ENCODE measurements at places on chromosomes 5 and 9.

DNA sequence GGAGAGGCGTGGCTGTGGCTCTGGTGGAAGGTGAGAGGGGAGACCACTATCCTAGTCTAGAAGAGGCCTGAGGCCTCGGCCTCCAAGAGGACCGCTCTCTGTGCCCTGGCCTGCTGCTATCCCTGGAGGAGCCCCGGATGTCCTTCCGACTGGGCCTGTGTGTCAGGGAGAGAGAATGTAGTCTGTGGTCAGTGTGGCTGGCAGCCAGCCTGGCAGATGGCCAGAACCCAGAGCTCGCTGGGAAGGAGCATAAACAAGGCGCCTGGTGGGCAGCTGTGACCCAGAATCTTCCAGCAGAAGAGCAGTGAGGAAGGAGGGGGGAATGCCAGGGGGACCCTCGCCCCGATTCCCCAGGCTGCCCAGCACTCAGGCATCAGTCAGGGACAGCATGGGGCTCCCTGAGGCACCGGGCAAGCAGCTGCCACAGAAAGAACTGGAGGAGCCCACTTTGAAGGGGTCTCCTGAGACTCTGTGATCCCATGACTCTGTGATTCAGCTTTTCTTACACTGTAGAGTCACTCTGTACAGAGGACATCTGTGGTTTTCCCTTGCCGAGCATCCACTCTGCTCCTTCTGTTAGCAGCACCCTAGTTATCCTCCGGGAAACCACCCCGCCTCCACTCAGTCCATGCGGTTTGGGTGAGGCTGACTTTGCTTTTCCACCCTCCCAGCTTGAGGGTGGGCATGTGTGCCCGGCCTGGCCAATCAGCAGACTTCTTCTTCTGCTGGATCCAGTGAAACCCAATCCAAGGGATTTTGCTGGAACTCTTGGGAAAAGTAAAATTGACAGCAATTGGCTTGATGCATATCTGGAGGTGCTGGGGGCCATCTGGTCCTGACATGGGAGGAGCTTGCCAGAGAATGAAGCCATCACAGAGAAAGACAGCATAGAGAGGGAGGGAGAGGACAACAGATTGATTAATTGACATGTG, 46.2 kb upstream of the PWWP2A start:
- no peak for DNase-seq

GRCh38 chr5:20370061-20370460, 382.1 kb upstream of the CDH18 start:
- DNase-seq, result no peak

- no peak for DNase-seq
Measured at GRCh38 chr5:141725891-141726290, 43.9 kb upstream of the ARAP3 start.

- no peak for DNase-seq
Measured at GRCh38 chr5:121919046-121919445, 42.7 kb upstream of the SRFBP1 start.

- DNase-seq, result no peak
Measured at GRCh38 chr9:27151693-27152404, 42.8 kb downstream of the TEK start.

- no peak for DNase-seq
Measured at GRCh38 chr5:181263633-181264032, 2.7 kb upstream of the TRIM52 start.

GRCh38 chr5:171162596-171162995, 146.5 kb upstream of the TLX3 start:
- no peak for DNase-seq
